ENCODE measurements at places on chromosomes 4 and X.

DNA sequence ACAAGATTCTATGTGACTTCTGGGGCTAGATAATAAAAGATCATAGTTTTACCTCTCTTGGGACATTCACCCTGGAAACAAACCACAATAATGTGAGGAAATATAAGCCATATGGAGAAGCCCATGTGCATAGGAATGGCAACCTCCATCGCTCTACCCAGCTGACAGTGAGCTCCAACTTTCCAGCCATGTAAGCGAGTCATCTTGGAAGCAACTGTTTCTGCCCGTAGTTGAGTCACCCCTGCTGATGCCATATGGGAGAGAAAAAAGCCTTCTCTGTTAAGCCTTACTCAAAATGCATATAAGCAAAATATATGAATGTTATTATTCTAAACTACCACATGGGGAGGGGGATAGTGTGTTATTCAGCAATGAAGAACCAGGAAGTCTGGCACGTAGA, 31.4 kb upstream of the RELL1 start:
- H3K4me3 ChIP-seq = no peak overlapping the region
- H3K36me3 ChIP-seq = no peaks in the 10 kb centered on the region
- H3K27me3 ChIP-seq = no peaks in the 10 kb centered on the region
- no peaks in the 10 kb centered on the region for H3K4me1 ChIP-seq
- peak; percentile 63 for DNase-seq
- H3K27ac ChIP-seq = no peak overlapping the region

DNA sequence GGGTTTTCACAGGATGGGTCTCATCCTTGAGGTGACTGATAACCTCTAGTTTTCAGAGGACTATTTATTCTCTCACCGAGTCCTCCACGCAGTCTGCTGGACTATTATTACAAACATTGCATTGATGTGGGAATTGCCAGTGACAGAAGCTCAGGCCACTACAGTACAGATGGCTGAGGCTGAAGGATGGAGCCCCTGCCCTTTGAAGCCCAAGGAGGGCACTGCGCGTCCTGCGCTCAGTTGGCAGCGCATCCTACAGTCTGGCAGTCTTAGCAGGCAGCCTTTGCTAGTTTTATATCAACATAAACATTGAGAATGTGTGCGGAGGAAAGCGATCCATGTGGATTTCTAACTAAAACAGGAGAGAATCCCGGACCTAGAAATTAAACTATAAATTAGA, 1.5 kb upstream of the RELL1 start:
- H3K4me1 ChIP-seq = no peaks in the 10 kb centered on the region
- DNase-seq = no peak
- no peaks in the 10 kb centered on the region for H3K36me3 ChIP-seq

DNA sequence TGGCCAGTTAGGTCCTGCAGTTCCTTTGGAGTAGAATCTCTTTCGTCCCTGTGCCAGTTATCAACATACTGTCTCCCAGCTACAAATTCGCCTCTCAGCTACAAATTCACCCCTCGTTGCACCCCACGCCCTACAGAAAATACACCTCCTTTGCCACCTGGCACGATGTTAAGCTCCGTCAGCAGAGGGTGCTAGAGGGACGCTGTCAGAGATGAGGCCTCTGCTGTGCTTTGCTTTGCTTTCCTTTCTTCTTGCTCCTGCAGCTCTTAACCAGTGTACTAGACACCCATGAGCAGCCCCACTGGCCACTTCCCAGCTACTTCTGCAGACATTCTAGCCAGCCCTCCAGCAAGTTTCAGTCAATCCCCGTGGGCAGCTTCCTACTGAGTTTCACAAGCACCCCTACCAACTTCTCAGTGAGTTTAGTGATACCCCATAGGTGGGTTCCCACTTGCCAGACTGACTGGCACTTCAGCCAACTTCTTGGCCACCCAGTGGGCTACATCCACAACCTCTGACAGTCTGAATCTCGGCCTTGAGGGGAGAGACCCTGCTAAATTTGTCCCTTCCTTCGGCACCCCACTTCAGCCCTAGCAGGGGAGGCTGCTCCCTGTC, 21.8 kb downstream of the HAUS3 start:
- H3K27ac ChIP-seq = peak overlapping the region; percentile 24
- H3K27me3 ChIP-seq = no peaks in the 10 kb centered on the region
- H3K36me3 ChIP-seq = no peaks in the 10 kb centered on the region
- peak; percentile 89 for DNase-seq
- no peak overlapping the region for H3K4me3 ChIP-seq

GRCh38 chr4:9943761-9944160, 77.5 kb downstream of the SLC2A9 start:
- H3K27ac ChIP-seq = no peak overlapping the region
- H3K36me3 ChIP-seq = no peaks in the 10 kb centered on the region
- DNase-seq = no peak
- peaks cover 4% of the 10 kb centered on the region for H3K4me1 ChIP-seq

GRCh38 chrX:55524487-55524886, 34.8 kb upstream of the USP51 start:
- H3K4me1 ChIP-seq = no peaks in the 10 kb centered on the region
- DNase-seq = peak; percentile 0
- no peak overlapping the region for H3K27ac ChIP-seq
- H3K4me3 ChIP-seq = no peak overlapping the region
- H3K36me3 ChIP-seq = no peaks in the 10 kb centered on the region
- no peaks in the 10 kb centered on the region for H3K27me3 ChIP-seq

GRCh38 chr4:123554801-123555232, 158.2 kb downstream of the SPRY1 start:
- DNase-seq = peak; percentile 10
- H3K27me3 ChIP-seq = no peaks in the 10 kb centered on the region
- H3K4me1 ChIP-seq = peaks cover 30% of the 10 kb centered on the region
- H3K4me3 ChIP-seq = no peak overlapping the region

Measured in cardiac muscle cell (in vitro differentiated cells and primary cell).